Suppressor macrophage treated with lipopolysaccharide for 4 hours (primary cell): ENCODE measurements at places on chromosomes 5 and 9.
A peak's percentile ranks its signal among the peaks of the same experiment; 100 is the strongest.

DNA sequence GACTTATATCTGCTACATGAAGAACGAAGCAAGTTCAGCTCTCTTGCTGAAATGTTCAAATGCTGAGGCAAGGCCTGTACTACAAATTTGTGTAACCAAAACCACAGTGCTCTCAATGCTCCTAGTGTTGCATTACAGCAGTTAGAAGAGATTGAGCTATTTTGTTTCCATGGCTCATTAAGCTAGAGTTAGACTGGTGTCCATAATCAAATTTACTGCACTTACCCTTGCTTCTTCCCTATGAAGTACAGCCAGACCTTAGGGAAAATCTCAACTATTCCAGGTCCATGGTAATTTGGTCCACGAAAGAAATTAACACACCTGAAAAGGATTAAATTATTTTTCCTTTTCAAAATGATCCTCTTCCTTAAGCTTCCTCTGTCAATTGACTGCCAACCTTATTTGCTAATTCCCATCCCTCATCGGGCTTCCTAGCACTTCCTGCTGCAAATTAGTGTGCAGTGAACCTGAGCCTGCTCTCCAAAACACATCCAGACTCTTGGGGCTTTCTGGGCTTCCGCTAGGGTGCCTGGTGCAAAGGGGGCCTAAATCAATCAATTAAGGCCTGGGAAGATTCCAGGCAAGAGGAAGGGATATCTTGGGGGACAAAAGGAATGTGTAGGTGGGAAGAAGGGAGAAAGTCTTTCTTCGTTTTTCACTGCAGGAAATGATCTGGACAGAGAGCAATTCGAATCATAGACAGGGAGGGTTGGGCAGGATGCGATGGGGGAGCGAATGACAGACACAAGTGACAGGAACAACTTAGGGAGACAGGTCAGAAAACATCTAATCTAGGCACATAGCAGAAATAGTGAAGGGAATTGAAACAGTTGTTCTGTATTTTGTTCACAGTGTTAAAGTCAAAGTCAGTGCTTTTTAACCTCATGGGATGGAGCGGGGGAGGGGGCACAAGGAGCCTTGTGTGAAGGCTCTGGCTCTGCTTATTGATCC lies 542.4 kb downstream of the RAB3C start:
- no peak for DNase-seq

GRCh38 chr5:17433406-17433805 lies 64.6 kb upstream of the TAF11L2 start:
- no peak for DNase-seq

DNA sequence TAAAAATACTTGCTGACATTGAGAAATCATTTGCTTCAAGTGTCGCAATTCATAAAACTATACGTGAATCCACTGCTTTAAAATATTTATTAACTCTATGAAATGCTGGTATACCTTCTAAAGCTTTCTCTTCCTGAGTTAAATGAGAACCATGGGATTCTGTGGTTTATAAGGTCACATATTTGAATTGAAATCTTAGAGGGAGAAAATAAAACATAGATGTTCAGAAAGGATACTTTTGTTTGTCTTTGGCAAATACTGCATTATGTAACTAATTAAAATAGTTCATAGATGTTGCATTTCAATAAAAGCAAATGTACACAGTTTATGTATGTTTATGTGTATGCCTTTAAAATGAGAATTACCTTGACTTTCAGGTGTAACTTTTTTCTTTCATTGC lies 250.1 kb downstream of the FAM170A start:
- DNase-seq, result no peak

DNA sequence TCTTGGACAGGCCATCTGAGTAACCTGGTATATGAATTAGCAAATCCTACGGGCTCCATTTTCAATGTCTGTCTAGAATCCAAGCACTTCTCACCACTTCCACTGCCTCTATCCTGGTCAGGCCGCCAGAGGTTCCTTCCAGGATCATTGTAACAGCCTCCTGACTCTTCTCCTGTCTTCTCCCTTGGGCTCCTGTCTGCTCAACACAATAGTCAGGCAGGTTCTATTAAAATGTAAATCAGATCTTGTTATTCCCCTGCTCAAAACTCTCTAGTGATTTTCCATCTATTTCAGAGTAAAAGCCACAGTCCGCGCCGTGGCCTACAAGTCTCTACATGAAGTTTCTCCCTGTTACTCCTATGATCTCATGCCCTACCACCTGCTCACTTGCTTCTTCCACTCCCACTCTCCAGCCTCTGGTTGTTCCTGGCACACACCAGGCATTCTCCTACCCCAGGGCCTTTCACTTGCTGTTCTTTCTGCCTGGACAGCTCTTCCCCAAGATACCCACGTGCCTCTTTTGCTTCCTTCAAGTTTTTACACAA lies 21.7 kb downstream of the ZNF366 start:
- DNase-seq, result no peak

- DNase-seq, result no peak
These were observed 54.8 kb downstream of the FEM1C start for GRCh38 chr5:115489733-115490132.

DNA sequence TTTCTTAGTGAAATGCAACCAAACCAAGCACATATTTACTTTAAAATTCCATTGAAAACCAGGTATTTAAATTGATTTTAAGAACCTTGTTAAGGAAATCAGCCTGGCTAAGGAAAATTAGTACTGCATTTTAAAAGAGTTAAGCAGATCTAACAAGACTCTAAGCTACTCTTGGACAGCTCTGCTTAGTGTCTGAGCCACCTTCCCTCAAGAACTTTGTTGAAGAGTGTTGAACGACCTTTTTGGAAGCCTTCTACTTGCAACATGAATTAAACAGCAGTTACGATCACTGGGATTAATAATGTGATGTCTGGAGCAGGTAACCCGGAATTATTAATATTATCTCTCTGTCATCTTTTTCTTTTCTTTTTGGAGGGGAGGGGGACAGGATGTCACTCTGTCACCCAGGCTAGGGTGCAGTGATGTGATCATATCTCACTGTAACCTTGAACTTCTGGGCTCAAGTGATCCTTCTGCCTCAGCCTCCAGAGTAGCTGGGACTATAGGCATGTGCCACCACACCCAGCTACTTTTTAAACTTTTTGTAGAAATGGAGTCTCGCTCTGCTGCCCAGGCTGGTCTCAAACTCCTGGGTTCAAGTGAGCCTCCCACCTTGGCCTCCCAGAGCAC lies 74.7 kb downstream of the ANKRD55 start:
- DNase-seq, result no peak

- DNase-seq, result peak; percentile 29
These were observed 30.5 kb upstream of the DAB2IP start for GRCh38 chr9:121620777-121621449.

- DNase-seq, result peak; percentile 77
These were observed 130.3 kb downstream of the CDC42SE2 start for GRCh38 chr5:131394128-131394527.

- DNase-seq, result no peak
These were observed 11.5 kb downstream of the ANXA1 start for GRCh38 chr9:73162987-73163768.

- DNase-seq, result no peak
These were observed 4.8 kb upstream of the CHSY3 start for GRCh38 chr5:129899454-129899853.

DNA sequence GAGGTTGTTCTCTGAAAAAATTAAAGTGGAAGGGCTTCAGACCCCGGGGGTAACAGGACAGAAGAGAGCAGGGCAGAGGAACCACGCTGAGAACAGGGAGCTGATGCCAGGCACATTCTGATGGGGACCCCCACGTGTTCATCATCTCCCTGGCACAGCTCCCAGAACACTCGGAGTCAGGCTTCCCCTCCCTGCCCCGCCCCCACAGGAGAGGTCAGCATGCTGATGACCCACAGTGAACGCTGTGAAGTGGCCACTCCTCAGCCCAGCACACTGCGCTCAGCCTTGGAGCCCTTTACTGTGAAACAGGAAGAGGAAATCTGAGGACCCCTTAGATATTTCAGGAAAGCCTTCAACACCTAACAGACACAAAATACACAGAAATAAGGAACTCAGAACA lies 16.4 kb downstream of the RETREG1 start:
- DNase-seq, result peak; percentile 82

DNA sequence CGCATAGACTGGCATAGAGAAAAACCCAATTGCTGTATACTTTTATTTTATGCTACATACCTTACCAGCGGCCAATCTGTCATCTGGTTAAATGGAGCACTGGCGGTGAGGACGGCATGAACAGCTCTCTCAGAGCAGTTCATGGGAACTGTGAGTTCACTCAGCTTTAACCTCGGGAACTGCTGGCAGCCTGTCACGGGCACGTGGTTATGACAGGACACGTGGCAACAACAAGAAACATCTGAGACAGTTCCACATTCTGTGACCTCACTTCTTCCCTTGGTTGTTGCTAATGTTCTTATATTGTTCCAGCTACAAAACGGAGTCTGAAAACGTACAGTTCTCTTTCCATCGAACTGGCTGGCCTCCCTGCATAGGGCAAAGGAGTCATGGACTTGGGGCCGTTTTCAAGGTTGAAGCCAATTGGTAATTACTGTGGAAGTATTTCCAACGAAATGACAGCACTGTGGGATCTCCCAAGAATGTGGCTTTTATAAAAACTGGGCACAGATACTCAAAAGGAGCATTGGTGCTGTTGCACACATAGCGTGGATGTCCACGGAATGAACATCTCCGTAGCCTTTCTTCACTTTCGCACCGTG lies 246.3 kb upstream of the DAP start:
- DNase-seq, result peak; percentile 55

DNA sequence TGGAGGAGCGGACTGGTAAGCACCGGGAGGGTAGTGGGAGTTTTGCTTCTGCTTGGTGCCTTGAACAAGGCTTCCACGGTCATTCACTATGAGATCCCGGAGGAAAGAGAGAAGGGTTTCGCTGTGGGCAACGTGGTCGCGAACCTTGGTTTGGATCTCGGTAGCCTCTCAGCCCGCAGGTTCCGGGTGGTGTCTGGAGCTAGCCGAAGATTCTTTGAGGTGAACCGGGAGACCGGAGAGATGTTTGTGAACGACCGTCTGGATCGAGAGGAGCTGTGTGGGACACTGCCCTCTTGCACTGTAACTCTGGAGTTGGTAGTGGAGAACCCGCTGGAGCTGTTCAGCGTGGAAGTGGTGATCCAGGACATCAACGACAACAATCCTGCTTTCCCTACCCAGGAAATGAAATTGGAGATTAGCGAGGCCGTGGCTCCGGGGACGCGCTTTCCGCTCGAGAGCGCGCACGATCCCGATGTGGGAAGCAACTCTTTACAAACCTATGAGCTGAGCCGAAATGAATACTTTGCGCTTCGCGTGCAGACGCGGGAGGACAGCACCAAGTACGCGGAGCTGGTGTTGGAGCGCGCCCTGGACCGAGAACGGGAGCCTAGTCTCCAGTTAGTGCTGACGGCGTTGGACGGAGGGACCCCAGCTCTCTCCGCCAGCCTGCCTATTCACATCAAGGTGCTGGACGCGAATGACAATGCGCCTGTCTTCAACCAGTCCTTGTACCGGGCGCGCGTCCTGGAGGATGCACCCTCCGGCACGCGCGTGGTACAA lies 556 bp downstream of the PCDHGC3 start:
- peak; percentile 34 for DNase-seq

GRCh38 chr9:21027295-21027694 lies 4.1 kb downstream of the HACD4 start:
- no peak for DNase-seq

- DNase-seq, result no peak
These were observed 202.2 kb downstream of the GABBR2 start for GRCh38 chr9:98506422-98507054.

DNA sequence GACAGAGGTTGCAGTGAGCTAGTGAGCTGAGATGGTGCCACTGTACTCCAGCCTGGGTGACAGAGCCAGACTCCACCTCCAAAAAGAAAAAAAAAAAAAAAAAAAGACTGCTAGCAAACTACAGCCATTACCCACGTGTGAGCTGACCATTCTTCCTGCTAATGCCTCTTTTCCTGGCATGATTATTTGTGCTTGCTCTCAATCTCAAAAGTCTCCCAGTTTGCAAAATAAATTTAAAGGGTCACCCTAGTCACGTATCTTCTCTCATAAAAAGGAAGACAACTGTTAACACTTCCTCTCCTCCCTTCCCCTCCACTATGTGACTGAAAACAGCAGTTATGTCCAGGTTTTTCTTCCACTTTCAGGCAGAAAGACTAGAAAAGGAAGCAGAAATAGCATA lies 37.2 kb downstream of the TRIM36 start:
- DNase-seq, result peak; percentile 55

GRCh38 chr5:96125231-96125891 lies 163.7 kb upstream of the ELL2 start:
- no peak for DNase-seq

- DNase-seq, result peak; percentile 65
These were observed 42.9 kb downstream of the GLRX start for GRCh38 chr5:95779611-95780010.
